Sciatic nerve (tissue), 2 donors: ENCODE measurements at places on chromosomes 3 and 15.
A peak's percentile ranks its signal among the peaks of the same experiment; 100 is the strongest.

GRCh38 chr15:52498706-52499105 is 30.0 kb downstream of the MYO5A start:
- DNase-seq: no peak

GRCh38 chr3:31254483-31254882 is 278.2 kb upstream of the STT3B start:
- no peak for DNase-seq

DNA sequence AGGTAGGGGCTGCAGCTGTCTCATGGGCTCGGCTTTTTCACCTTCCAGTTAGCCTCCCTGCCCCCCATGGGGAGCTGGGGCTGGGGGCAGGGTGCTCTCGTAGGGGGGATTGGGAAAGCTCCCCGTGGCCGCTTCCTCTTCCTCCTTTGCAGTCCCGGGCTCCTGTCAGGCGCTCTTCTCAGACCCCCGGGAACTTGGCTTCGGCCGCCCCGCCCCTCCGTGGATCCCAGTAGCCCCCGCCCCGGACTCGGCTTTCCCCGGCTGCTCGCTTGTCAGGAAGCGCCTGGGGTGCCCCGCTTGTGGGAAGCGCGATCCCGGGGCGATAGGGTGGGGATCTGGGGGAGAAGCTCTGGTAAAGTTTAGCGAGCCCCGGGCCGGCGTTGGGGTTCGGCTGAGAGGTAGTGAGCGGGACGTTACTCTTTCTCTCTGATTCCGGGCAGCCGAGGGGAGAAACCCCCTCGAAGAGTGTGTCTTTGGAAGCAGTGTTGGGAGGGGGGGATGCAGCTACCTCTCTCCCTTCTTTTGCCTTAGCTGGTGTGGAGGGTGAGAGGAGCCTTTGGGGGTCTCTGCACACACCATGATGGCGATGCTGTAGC is 611 bp downstream of the PIAS1 start:
- peak; percentile 80 for DNase-seq

DNA sequence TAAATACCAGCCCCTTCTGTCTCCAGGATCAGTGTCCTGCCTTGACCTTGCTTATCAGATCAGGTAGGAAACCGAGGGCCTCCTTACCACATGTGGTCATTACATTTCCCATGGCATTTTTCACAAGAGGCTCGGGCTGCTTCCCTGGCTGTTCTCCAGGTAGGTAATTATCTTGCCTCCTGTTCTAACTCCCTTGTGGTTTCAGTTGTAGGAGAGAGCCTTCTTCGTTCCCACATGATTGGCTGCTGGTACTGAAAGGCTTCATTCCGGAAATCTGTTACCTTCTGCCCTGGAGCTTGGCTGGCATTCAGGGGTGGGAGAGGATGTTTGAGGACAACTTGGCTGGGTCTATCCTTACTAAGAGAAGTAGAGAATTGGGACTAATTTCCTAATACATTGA is 46.8 kb upstream of the RORA start:
- no peak for DNase-seq

GRCh38 chr3:170907637-170908234 is 701 bp downstream of the EIF5A2 start:
- DNase-seq: no peak

DNA sequence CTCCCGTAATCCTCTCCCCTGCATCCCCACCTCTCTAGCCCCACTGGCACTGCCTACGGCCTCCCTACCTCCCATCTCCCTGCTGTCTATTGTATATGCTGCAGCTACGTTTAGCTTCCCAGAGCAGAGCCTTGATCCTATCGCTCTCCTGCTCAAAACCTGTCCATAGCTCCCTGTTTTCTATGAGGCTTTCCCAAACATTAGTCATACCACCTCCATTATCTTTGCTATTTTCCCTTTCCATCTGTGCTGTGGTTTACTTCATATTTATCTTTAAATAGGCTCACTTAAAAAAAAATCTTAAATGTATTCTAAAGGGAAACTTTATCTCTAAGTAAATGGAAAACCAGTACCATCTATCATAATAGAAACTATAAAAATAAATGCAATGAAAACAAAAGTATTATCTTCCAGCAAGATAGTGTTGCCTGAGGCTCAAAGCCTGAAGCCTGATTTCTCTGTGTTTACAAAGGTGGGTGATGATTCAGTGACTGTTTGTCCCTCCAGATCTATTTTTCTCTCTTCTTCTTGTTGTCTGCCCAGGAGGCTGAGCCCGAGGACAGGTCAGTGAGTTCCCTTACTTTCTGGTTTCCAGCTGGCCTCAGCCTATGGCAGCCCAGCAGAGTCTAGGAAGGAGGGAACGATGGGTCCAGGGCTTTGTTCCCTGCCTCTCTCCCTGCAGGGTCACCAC is 397.1 kb upstream of the CFAP20DC start:
- no peak for DNase-seq

- no peak for DNase-seq
Measured at GRCh38 chr3:124288996-124289395, 297.1 kb upstream of the ROPN1 start.

DNA sequence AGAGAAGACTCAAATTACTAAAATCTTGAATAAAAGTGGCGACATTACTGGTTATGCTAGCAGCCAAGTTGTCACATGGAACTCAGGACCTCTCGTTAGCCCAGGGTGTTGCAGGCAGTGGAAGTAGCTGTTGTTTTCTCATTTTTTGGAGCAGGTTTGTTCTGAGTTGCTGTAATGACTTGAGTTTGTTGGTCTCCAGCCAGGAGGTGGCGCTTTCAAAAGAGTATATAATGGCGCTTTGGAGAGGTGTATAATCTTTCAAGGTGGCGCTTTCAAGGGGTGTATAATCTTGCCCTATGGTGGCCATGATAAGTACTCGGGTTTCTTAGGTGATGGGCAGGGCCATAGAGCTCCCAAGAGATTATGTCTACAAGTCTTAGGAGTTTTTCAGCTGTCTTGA is 632.7 kb downstream of the NTRK3 start:
- DNase-seq: no peak

GRCh38 chr3:55305696-55306485 is 181.2 kb downstream of the WNT5A start:
- DNase-seq: peak; percentile 65

DNA sequence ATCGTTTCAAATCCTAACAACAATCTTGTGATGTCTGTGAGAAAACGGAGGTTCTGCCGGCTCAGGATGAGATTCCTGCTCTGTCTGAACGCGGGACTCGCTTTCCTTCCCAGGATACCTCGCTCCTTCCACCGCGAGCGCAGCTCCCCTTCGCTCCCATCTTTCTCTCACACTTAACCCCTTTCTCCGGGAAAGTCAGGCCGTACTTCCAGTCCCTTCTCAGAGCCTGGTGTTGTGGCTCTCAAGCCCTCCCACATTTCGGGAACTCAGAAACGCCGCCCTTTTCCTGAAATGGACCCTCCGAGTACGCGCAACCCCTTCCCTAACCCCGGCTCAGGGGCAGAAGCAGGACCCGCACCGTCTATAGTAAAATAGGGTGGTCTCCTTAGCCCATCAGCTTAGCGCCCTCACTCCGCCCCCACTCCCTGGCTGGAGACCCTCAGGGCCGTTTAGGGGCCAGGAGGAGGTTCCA is 378 bp upstream of the FEM1B start:
- DNase-seq: no peak

GRCh38 chr3:192444096-192444790 is 283.1 kb downstream of the FGF12 start:
- peak; percentile 75 for DNase-seq

GRCh38 chr3:89155811-89156210 is 48.4 kb downstream of the EPHA3 start:
- no peak for DNase-seq

DNA sequence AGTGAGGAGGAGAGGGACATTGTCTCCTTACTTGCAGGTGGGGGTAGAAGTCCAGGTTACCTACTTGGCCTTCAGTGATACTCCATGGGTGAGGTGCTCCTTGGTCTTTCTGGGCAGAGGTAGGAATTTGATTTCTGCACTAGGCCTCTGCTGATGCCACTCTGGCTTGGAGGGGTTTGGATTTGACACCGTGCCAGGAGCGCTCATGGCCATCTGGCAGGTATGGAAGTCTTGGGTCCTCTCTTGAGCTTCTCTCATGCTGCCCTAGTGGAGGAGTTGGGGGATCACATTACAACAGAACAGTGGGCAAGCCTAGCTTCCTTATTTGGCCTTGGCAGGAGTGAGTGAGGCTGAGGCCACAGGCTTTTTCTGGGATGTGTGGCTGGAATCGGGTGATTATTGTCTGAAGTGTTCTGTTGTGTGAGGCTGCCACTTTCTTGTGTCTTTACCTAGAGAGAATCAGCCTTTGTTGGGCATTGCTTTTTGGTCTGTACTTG is 525.0 kb downstream of the GABRG3 start:
- DNase-seq: no peak

GRCh38 chr3:66253790-66254620 is 33.2 kb downstream of the SLC25A26 start:
- DNase-seq: no peak

DNA sequence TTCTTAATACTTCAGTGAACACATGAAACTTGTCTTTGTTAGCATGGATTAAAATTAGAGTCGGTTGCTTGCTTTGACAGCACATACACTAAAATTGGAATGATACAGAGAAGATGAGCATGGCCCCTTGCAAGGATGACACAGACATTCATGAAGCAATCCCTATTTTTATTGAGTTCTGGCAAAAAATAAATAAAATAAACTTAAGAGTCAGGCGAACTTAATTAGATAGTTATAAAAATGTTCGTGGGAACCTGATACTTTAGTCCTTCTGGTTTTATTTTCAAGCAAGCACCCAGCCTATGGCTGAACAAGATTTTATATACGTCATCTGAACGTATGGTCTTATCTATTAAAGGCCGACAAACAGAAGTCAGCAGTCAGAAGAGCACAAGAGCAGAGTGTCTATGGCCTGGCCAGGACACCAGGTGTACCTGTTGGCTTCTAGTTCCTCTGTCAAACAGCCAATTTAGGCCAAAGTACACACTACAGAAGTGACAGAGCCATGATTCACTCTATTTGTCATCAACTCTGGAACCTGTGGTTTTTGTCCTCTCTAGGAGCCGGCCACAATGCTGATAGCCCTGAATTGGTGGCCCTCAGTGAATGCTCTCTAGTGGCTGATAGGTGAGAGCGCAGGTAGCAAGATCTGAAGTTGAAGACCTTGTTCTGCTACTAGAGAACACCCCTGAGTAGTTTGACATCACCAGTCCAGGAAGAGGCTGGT is 64.3 kb downstream of the LEO1 start:
- no peak for DNase-seq

GRCh38 chr3:132034486-132035464 is at the start of gene CPNE4:
TSS of gene CPNE4 (minus strand) at chr3:132035014.
- peak; percentile 81 for DNase-seq

DNA sequence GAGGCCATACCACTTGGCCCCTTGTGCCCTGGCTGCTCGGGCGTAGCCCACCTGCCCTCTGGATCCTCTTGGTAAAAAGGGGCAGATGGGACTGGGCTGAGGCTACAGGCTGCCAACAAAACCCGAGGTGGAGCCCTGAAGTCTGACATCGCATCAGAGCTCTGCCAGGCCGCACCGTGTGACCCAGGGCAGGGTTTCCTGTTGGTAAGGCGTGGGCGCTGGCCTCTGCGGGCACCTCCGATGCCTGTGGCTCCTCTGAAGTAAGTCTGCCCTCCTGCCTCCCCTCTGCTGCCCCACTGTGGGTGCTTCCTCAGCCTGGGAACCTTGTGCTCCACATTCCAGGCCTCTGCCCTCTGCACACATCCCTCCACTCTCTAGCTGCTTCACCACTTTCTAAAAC is 8.9 kb downstream of the CHDH start:
- no peak for DNase-seq

- DNase-seq: no peak
Measured at GRCh38 chr3:117735481-117736101, 1026.0 kb downstream of the TUSC7 start.

DNA sequence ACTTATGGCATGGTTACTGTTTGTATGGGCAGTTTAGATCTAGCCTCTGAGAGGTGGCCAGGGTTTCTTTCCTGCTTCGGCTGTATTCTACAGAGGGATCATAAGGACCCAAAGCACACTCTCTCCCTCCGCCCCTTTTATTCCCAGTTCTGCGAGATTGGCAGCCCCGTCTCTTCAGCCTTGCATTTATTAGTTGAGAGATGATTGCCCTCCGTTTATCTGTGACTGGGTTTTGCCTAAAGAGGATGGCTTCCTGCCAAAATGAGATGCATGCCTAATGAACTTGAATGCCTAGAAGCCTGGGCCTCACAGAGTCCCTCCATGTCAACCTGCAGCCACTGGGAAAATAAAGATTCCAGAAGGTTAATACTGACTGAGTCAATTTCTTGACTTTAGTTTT is 97.1 kb upstream of the CHL1 start:
- DNase-seq: no peak

DNA sequence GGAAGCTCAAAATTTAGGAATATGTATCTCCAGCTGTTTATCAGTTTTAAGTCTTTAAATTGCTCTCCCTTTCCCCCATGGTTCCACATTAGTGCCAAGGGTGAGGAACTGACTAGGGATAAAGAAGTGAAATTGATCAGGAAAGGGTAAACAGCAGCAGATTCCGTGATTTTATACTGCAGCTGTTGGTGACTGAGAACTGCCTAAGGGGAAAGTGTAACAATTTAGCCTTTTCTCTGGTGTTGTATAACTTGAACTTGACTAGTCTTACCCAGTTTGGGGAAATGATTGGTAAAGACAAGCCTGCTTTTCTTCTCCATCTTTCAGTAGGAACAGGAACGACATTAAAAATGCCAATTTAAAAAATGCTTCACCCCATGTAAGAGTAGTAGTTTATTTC is 5.0 kb downstream of the SPRED1 start:
- DNase-seq: no peak

DNA sequence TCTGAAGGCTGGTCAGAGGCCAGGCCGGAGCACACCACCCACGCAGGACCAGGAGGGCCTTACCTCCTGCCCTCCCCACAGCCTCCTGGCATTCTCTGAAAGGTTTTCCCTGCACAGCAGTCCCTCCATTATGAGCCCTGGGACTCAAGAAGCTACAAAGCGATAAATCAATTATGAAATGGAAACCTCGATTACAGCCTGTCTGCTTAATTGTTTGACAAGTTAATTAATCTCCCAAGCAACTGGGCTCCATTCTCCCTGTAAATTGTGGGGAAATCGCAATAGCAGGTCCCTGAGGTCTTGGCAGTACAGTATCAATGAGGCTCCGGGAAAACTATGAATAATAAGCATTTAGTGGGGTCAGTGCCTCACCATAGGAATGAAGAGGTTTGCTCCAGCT is 683.5 kb downstream of the NTRK3 start:
- no peak for DNase-seq

DNA sequence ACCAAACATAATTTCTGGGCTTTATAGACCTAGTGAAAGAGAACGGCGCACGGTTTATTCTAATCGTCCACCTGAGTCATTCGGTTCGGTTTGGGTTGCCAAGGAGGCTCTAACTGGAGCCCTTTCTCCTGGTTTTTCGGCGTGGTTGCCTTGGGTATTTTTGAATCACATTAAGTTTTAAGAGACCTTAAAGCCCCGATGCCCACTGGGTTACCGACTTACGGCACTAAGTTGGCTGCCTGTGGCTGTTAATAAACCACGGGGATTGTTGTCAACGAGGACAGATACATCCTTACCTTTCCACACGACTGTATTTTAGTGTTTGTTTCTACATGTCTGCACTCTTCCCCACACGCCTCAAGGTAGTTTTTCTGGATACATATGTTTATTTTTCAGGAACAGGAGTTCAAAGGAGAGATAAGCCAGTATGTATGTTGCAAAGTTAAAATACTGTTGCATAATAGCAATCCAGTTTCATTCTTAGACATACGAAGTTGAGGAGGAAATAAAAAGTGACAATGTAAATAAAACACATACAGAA is 1.2 kb upstream of the ANP32A start:
- no peak for DNase-seq

- no peak for DNase-seq
Measured at GRCh38 chr3:12679468-12679867, 15.6 kb upstream of the RAF1 start.

- no peak for DNase-seq
Measured at GRCh38 chr15:74451322-74451721, 9.6 kb downstream of the UBL7 start.
